ENCODE measurements at places on chromosomes 2 and 18.

- no peak for DNase-seq
These were observed 1.7 kb upstream of the LCLAT1 start for GRCh38 chr2:30445266-30445821.

DNA sequence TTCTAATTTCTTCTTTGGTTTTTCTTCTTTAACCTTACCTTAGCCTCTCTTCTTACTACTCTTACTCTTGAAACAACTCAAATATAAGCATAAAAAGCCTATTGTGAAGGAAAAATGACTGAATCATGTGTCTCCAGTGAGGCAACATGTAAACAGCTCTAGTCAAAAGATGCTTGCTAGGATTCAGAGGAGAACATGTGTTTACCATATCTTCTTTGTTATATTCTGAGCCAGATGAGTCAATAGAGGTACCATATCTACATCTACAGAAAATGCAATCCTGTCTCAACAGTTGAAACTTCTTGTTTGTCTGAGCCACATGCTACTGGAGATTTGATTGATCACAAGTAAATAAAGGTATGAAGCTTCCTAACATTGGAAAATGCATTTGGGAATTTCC, 15.9 kb upstream of the FIGN start:
- DNase-seq = no peak

- DNase-seq = no peak
These were observed 67.8 kb downstream of the MERTK start for GRCh38 chr2:111966241-111966640.

DNA sequence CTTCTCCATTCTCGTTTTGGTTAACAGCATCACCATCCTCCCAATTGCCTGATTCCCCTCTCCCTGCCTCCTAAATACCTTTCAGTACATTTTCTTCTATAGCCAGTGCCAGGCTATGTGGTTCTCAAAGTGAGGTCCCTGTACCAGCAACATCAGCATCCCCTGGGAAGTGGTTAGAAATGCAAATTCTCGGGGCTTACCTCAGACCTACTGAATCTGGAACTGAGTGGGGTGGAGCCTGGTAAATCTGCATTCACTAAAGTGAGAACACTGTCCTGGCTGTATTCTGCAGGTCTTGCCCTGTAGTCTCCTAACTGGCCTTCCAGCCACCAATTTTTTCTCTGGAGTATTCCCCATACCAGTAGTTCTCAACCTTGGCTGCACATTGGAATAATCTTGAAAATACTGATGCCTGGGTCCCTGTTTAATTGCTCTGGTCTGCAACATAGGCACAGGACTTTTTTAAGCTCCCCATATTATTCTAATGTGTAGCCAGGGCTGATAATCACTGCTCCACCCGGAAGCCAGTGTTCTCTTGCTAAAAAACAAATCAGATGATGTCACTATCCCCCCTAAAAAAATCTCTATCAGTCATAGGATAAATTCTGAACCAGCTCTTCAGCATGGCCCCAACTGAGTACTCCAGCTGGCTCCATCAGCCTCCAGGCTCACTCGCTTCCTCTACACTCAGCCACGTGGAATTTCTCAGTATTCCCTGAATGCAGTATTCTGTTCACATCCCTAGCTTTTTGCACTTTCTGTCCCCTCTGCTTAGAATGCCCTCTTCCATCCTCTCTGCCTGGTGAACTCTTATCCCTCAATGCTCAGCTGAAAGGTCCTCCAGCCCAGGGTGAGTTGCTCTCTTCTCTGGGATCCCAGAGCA, 98.4 kb downstream of the CDK15 start:
- DNase-seq = no peak

DNA sequence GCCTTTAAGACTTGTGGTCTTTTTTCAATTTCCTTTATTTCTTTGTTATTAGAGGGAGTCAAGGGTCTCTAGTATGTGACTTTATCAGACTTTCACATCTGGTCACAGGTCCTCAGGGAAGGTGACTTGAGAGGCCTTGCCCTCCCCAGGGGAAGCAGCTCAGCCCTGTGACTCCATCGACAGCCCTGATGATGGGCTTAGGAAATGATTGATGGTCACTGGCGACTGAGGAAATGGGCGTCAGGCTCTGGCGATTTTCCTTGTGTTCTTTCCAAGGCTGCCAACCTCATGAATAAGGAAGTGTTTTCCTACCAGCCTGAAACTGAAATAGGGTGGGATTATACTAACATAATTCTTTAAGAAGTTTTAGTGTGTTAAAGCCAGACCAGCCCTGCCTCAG, 21.1 kb downstream of the SERPINE2 start:
- no peak for DNase-seq

- no peak for DNase-seq
These were observed 45.1 kb downstream of the DPYSL5 start for GRCh38 chr2:26892922-26893524.

GRCh38 chr18:2827061-2827460, 19.7 kb upstream of the EMILIN2 start:
- DNase-seq = no peak

GRCh38 chr2:232492236-232492848, 4.7 kb upstream of the ECEL1 start:
- DNase-seq = no peak

- no peak for DNase-seq
These were observed 749 bp downstream of the STK25 start for GRCh38 chr2:241507430-241508239.

DNA sequence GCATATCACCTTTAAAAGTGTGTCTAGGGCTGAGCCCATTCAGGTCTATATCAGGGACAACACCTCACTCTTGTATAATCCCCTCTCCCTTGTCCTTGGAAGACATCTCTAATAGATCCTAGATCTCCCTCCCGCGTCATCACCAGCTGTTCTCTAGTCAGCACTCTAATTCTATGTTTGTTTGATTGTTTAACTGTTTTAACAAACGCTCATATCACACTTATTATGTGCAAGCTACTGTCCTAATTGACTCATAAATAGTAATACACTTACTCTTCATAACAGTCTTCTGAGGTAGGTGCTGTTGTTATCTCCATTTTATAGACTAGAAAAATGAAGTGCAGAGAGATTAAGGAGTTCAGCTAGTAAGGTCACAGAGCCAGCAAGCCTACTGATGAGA, 1.6 kb upstream of the ERMN start:
- no peak for DNase-seq

GRCh38 chr18:9838144-9838877, 47.5 kb upstream of the TXNDC2 start:
- DNase-seq = no peak

DNA sequence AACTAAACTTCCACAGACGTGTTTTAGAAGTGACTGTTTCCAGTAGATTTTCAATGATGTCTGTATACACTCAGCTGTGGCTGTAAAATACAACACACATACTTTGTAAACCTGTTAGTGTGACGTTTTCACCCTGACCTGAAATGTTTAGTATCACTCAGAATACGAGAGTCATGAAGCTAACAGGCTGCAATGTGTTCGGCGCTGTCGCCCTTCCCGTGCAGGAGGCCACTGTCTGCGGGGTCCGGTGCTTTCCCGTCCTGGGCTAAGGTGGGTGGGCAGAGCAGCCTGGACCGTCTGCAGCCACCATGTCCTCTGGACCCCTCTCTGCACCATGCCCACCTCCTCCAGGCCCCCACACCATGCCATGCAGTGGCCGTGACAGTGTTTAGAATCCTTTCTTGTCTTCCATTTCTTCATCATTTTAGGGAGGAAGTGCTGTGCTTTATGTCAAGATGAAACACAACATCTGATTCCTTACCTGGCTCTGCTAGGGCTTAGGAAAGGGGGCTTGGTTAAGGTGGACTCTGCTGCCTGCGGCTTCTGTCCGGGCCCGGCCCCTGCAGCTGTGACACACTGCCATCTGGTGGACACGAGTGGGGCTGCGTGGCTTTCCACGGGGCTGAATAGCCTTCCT, 53.8 kb upstream of the RBM44 start:
- peak; percentile 59 for DNase-seq
